ENCODE measurements at places on chromosomes 4 and X.

- DNase-seq, result no peak
These were observed 18.5 kb upstream of the NAT8L start for GRCh38 chr4:2040391-2041238.

DNA sequence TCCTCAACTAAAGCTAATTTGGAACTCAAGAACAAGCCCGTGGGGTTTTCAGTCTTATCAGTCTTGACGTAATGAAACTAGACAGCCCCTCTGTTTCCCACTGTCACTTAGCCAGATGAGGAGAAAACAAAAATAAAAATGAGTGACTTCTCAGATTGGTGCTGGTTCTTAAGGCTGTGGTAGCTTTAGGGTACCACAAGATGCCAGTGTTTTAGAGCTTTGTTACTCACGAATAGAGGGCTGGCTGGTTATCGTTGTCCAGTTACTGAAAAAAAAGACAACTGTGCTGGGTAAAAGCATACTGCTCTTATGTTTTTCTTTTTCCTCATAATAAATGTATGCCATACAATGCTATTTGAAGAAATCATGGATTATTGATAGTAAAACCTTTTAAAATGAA lies 796.7 kb downstream of the RAPGEF2 start:
- DNase-seq, result no peak

DNA sequence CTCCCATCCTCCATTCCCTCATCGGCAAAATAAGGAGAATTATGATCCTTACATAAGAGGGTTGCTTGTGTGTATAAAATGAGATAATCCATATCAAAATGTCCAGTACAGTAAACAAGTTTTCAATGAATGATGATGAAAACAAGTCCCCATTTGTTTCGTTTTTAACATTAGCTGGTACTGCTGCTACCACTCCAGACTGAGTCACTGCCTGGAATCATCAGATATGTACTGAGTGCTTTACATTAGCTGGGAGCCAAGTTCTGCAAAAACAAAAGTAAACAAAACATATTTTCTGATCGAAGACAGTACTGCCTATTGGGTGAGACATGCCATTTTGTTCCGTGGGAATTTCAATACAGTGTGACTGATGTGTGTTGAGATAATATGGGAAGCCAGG lies 123.2 kb upstream of the IGFBP7 start:
- no peak for DNase-seq

DNA sequence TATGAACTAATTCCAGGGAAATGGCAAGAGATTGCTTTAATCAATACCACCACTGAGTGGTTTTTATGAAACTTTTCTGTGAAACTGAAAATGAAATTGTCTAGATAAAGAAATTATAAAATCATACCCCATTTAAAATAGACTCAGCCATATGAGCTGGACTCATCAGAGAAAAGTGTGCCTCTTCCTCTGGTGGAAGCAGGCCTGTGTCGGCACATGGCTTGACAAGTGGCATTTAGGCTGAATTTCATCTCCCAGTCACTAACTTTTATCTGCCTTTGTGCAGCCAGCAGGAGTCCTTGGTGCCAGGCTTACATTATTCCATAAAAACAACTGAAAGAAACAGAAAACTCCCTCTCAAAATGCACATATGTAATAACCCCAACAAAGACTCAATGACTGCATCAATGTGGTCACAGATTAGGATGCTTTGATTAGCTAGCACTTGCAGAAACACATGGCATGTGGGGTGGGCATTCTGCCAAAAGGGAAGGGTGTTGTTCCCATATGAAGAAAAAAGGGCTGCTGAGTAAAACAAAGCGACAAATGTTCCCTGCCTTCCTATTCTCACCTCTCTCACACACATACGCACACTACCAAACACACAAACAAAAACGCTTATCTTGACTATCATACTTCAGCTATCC lies 232.3 kb downstream of the PABPC4L start:
- DNase-seq, result no peak

- DNase-seq, result no peak
These were observed 11.2 kb downstream of the CSTF2 start for GRCh38 chrX:100831219-100831946.

GRCh38 chrX:43940816-43941474 lies 32.2 kb downstream of the NDP start:
- DNase-seq, result no peak

GRCh38 chr4:102817021-102817605 lies 10.2 kb downstream of the UBE2D3 start:
- DNase-seq, result no peak

- no peak for DNase-seq
These were observed 239.0 kb upstream of the GIMD1 start for GRCh38 chr4:106607558-106607957.

DNA sequence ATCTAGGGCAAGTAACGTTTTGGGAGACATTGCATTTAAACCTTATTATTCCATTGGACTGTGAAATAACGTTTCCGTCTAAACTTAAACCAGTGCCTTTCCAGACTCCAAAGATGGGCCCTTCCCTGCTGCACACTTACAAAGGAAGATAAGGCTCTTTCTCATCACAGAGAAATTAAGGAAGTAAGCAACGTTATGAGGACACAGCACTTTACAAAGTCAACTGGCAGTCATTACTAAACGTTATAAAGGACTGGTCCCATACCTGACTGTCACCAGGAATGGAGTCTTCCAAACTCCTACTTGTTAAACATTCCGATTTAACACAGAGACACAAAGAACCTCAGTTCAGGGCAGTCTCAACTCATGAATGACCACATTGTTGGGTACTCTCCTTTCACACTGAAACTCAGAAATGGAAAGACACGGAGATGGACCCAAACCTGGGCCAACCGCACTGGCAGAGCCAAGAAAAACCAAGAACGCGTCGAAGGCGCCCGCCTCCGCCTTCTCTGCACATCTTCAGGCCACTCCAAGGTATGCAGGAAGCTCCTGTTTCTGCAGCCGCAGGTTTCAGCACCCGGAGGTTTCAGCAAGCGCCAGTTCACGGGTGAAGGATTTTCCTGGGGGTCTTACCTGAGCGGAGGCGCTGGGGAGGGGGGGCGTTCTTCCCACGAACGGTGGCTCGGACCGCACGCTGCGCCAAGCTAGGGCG lies 670 bp downstream of the PAPSS1 start:
- peak; percentile 25 for DNase-seq

DNA sequence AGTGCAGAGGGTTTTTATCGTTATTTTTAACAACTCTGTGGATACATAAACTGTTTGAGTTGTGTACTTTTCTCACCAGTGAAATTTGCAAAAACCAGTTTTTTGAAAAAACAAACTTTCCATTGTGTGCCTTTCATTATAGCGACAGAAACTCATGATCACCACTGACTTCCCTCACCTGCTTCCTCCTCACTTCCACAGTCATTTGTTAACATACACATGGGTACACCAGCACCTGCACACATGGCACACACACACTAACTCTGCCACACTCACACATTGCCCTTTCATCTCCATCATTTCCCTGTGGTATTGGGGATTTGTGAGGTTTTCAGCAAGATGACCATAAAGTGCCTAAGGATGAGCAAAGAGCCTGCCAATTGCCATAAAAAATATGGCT lies 20.6 kb downstream of the CLDN22 start:
- no peak for DNase-seq

DNA sequence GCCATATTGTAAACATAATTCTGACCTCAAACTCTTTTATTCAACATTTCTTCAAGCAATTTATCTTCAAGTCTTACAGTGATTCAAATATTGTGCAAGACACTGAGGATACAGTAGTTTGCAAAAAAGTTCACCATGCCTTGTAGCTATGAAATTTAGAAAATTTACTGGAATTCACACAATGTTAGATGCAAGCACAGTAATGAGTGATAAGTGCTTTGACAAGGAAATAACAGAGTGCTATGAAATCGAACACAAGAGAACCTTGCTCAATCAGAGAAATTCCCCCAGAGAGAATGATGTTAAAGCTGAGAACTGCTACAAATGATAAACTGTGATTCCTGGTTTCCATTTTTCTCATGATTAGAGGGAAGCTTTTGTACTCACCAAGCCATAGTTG lies 952.9 kb downstream of the FAT4 start:
- DNase-seq, result no peak

DNA sequence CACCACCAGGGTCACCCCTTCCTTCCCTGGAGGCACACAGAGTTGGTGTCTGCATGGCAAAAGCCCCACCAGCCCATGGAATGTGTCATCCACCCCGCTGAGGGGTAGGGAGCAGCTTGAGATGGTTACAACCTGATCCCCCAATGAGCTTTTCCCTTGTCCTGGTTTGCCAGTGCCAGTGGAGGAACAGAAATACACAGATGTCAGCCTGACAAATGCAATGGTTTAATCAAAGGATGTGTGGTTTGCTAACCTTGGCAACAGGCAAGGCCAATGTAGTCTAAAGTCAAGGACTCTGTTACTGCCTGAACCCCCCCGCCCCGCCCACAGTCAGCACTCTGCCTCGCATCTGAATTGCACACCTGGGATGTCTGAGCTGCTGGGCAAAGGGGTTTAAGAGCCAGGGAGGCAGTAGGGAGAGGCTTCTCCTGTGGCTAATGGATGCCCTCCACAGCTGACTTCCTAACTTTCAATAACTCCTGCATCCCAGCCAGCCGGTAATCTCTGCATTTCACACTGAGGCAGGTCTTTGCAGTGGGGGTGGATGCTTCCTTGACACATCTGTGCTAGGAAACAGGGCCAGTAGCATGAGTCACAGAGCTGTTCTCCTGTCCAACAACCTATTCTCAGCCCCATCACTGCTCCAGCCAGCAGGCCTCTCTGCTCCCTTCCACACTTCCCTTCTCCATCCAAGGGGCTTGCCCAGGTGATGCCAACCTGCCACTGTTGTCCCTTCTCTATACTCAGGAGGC lies 137.5 kb downstream of the AMMECR1 start:
- no peak for DNase-seq

DNA sequence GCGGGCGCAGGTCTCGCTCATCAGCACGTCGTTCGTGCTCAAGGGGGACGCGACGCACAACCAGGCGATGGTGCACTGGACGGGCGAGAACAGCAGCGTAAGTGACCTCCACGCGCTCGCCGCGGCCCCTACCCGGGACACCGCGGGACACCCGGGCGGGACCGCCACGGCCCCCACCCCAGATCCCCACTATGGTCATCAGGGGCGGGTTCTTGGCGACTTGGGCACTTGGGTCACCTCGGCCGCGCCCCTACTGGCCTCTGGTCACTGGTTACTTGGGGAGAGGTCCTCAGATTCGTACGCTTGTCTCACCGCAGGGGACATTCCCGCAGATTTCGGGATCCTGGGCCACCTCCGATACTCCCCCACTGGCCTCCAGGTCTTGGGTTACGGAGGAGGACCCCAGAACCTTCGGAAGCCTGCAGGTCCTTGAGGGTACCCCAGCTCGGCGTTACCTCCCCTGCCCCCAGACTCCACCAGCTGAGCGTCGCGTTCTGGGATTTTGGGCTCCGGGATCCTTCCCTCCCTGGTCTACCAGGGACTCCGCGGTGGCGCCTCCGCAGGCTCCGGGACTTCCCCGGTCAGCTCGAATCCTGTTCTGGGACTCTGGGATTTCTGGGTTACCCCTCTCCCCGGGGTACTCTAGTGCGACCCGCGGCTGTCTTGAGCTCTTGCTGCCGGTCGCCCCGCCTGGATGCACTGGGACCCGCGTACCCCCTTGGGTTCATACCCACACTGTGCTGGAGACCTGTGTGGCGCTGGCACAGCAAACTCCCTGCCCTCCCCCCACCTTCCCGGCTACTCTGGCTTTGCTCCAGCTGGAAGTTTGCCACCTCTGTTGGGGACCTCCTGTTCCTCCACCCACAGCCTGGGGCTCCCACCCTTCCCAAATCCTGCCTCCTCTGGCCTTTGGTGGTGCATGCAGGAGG lies 956 bp downstream of the SORCS2 start:
- no peak for DNase-seq

DNA sequence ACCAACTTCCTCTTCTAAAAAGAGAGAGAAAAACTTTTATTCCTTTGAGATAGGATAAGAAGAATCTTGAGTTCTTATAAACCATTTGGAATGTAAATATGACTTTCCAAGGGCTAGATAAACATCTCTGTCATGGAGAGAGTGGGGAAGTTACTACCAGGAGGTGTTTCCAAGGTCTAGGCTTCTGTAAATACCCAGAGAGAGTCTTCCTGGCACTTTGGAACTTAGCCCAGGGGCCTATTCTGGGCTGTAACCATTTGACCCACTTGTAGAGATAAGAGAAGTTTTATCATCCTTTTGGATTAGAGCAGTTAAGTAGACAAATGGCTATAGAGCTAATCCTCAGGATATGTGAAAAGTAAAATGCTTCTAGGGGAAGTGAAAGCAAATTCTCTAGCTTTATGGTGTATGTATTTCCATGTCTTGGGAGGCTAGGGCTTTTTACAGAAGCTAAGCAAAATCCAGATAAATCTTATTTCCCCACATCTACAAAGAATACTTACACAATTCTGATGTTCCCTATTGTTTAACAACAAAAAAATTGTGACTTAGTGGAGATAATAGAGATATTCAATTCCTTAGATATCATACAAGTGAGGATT lies 51.1 kb downstream of the MCUB start:
- no peak for DNase-seq

- no peak for DNase-seq
These were observed 269.1 kb upstream of the SLIT2 start for GRCh38 chr4:19982556-19982955.

- no peak for DNase-seq
These were observed 234.2 kb upstream of the RPS6KA3 start for GRCh38 chrX:20500949-20501348.
